ENCODE measurements at places on chromosomes 13 and 19.

GRCh38 chr19:46357846-46358583 is 11.1 kb downstream of the PPP5C start:
- DNase-seq = no peak
- H3K27me3 ChIP-seq = no peaks in the 10 kb centered on the region
- H3K4me3 ChIP-seq = no peak overlapping the region
- H3K27ac ChIP-seq = no peak overlapping the region

DNA sequence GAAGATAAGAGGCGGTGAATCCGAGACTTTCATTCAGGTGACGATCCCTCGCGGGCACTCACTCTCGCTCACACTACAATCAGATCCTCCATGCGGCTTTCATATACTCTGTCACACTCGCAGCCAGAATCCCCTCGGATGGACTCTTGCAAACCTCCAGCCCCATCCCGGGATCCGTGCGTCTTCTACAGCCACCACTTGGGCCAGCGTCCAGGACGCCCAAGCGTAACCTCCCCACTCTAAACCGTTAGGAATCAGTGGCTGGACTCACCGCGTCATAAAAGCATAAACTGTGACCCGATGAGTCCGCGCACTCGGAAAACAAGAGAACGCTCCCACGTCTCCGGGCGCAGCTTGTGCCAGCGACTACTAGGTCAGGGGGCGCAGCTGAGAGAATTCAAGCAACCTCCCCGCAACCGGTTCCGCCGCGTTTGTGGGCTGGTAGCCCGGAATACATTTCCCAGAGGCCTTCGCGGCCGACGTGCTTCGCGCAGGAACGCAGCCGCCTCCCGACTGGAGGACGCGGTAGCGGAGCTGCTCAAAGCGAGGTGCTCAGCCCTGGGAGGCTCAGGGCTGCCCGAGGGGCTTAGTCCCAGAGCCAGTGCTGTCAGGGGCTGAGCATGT is 27.6 kb downstream of the ZNF607 start:
- H3K4me1 ChIP-seq = peaks cover 10% of the 10 kb centered on the region
- peaks cover 18% of the 10 kb centered on the region for H3K36me3 ChIP-seq
- H3K27me3 ChIP-seq = no peaks in the 10 kb centered on the region
- peak; percentile 85 for DNase-seq

DNA sequence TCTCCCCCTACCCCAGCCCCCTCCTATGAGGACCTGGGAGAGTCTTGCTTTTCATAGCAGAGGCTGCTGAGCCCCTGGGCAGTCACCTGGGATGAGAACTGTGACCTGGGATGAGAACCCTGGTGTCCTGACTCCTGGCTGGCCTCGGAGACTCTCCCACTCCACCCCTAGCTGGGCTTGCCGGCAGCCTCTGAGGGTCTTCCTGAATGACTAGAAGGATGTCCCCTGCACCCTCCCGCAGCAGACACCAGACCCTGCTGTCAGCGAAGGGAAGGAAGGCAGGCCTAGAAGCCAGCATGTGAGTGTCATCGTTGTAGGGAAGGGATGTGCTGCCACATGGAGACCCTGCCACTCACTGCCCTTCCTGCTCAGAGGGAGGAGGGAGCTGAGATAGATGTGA is 203.4 kb upstream of the ZNF536 start:
- no peak overlapping the region for H3K27ac ChIP-seq
- DNase-seq = no peak
- no peaks in the 10 kb centered on the region for H3K36me3 ChIP-seq
- H3K4me3 ChIP-seq = no peak overlapping the region
- H3K27me3 ChIP-seq = no peaks in the 10 kb centered on the region

DNA sequence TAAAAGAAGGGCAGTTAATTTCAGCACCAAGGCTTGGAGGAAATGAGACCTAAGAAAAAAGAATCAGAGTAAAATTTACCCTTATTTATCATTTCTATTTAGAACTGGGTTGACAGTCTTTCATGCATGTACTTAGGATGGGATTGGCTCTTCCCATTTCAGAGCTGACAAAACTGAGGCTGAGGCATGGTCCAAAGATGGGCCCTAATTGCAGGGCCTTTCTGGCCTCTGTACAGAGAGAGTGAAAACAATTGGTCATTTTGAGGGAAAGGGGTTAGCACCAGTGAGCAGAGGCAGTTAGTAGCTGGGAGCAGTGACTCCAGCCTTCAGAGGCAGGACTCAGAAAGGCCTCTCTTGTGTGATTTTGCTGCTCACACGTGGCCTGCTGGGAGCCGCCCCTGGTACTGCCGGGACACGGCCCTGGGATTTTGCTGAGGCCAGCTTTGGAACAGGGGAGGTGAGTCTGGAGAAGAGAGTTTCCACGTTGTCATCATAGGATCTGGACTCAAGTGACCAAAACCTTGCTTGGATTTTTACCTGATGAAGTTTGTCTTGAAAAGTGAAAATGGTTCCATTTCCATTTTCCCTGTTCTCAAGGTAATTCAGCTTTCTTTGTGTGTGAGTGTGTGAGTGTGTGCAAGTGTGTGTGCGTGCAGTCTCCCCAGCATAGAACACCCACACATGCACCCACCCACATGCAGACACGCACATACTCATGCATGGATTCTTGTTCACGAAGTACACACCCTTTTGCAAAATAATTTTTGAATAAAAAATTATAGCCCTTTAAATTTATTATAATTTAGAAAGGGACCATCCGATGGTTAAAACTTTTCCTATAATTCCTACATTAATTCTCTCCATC is at the start of gene ZNF536:
Gene ZNF536, plus strand, starts transcription at position 425 of the 865 bp plus-strand sequence. CDS start 71,179 bp downstream, outside the sequence.
- no peaks in the 10 kb centered on the region for H3K36me3 ChIP-seq
- H3K27ac ChIP-seq = no peak within 1 kb of the TSS
- no peak within 1 kb of the TSS for H3K4me3 ChIP-seq
- no peaks in the 10 kb centered on the region for H3K4me1 ChIP-seq
- DNase-seq = no peak
- H3K27me3 ChIP-seq = peaks cover 24% of the 10 kb centered on the region

DNA sequence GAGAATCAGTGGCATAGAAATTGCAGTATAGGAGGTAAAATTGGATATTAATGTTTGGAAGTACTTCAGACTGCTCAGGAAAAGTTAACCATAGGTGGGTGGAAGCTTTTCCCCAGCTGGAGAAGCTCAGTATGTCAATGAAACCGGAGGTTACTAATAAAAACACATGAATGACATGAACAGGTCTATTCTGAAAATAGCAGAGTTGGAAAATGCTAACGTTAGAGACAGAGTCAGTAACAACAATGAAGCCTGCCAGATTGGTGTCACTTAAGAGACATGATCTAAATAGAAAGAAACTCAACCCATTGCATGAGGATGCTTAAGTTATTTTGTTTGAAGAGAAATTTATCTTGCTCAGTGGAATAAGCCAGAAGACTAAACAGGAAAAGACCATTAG is 364.5 kb downstream of the DNAJC15 start:
- no peak for DNase-seq
- H3K4me1 ChIP-seq = no peaks in the 10 kb centered on the region
- H3K27me3 ChIP-seq = peaks cover 4% of the 10 kb centered on the region
- H3K27ac ChIP-seq = no peak overlapping the region
- no peaks in the 10 kb centered on the region for H3K36me3 ChIP-seq

Measured in activated CD8-positive, alpha-beta T cell treated with anti-CD3 and anti-CD28 coated beads, Interleukin-2, amount 10 ng/mL, durations not matched to agents 7 days and 5 days (primary cell).